ENCODE measurements at places on chromosomes 13 and 19. TPM values are rescaled to one million over a fixed set of nuclear protein-coding genes. Genes with fewer than 3 reads are reported as not detected.

- H3K4me3 ChIP-seq, result no peak overlapping the region
- H3K27me3 ChIP-seq, result no peaks in the 10 kb centered on the region
- no peak for DNase-seq
- H3K4me1 ChIP-seq, result peaks cover 16% of the 10 kb centered on the region
- no peak overlapping the region for H3K27ac ChIP-seq
- H3K36me3 ChIP-seq, result no peaks in the 10 kb centered on the region
Observed at GRCh38 chr13:51997186-51997585, 14.1 kb downstream of the ATP7B start.

TBCB gene
- 116 TPM for total RNA-seq

DNA sequence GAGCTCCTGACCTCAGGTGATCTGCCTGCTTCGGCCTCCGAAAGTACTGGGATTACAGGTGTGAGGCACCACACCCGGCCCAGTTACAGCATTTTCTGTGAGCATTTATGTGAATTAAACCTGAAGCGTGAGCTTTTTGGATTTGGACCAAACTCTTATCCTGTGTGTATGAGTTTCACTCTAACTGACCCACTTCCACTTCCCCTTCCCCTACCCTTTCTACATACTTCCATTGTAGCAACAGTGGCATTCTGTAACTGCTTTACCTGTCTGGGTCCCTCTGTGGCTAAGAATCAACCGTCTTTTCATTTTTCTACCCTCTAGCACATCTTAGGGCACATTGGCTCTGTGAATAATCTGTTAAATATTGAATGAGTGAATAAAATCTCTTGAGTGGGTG is 16.2 kb downstream of the FRY start:
- no peak overlapping the region for H3K4me3 ChIP-seq
- H3K27me3 ChIP-seq, result no peaks in the 10 kb centered on the region
- no peak overlapping the region for H3K27ac ChIP-seq

DNA sequence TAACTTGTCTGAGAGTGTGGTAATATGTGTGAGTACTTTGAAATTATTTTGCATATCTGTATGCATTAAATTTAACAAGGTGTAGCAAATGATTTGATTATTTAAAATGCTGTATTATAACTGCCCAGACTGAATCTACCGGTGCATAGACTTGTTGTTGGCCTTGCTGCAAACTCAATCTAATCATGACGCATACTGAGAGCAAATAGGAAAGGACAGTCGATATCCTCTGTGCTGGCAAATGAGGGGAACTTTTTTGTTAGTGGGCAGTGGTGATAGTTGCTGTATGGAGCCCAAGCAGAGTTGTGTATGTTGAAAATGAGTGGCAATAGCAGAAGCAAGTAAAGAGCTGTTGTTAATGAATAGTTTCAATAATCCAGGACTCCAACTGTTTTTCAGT is 127.4 kb downstream of the LMO7 start:
- H3K36me3 ChIP-seq, result no peaks in the 10 kb centered on the region
- no peaks in the 10 kb centered on the region for H3K27me3 ChIP-seq
- H3K4me1 ChIP-seq, result peaks cover 11% of the 10 kb centered on the region
- peak overlapping the region; percentile 73 for H3K27ac ChIP-seq
- peak overlapping the region; percentile 28 for H3K4me3 ChIP-seq
- DNase-seq, result no peak

GRCh38 chr13:109704771-109705635 is 81.4 kb downstream of the IRS2 start:
- H3K27ac ChIP-seq, result peak overlapping the region; percentile 92
- H3K27me3 ChIP-seq, result no peaks in the 10 kb centered on the region
- H3K36me3 ChIP-seq, result no peaks in the 10 kb centered on the region
- peak overlapping the region; percentile 12 for H3K4me3 ChIP-seq
- H3K4me1 ChIP-seq, result peaks cover 28% of the 10 kb centered on the region

KASH5 gene
- total RNA-seq, result 0.84 TPM

- no peak for DNase-seq
- peaks cover 10% of the 10 kb centered on the region for H3K27me3 ChIP-seq
- no peak overlapping the region for H3K27ac ChIP-seq
- no peaks in the 10 kb centered on the region for H3K36me3 ChIP-seq
Observed at GRCh38 chr13:94674609-94675348, 37.6 kb downstream of the SOX21 start.

- no peak overlapping the region for H3K4me3 ChIP-seq
- H3K36me3 ChIP-seq, result no peaks in the 10 kb centered on the region
- H3K27ac ChIP-seq, result no peak overlapping the region
- DNase-seq, result peak; percentile 40
Observed at GRCh38 chr13:72586518-72586917, 140.9 kb downstream of the MZT1 start.

DNA sequence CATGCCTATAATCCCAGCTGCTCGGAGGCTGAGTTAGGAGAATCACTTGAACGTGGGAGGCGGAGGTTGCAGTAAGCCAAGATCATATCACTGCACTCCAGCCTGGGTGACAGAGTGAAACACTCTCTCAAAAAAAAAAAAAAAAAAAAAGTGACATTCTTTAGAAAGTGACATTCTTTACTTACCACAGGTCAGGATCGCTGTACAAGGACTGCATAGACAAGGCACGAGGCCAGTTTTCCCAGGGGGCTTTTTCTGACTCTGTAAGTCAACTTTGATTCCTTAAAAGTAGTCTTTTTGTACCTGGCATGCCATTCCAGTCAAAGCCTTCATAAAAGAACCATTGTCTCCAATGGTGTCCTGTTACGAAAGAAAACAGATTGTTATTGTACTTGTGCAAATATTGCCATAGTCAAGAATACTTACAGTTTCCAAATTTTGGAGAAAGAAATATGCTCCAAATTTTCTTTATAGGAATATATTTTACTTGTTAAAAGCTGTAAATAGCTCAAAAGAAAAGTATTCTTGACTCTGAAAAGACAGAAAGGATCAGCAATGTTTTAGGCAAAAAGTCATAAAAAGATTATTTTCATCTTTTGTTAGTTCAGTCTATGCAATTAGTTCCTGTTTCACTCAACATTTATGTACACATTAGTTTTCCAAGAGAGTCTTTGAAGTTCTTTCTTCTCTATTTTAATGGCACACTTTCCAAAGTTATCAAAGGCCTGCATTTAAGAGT is 39.3 kb downstream of the CEACAM1 start:
- no peak overlapping the region for H3K4me3 ChIP-seq
- H3K4me1 ChIP-seq, result no peaks in the 10 kb centered on the region
- no peak for DNase-seq
- H3K36me3 ChIP-seq, result no peaks in the 10 kb centered on the region
- H3K27ac ChIP-seq, result no peak overlapping the region

- H3K27ac ChIP-seq, result no peak overlapping the region
- H3K4me1 ChIP-seq, result no peaks in the 10 kb centered on the region
- H3K27me3 ChIP-seq, result no peaks in the 10 kb centered on the region
- H3K36me3 ChIP-seq, result no peaks in the 10 kb centered on the region
- no peak overlapping the region for H3K4me3 ChIP-seq
Observed at GRCh38 chr19:28247243-28247642, 965.7 kb downstream of the UQCRFS1 start.

- no peak overlapping the region for H3K27ac ChIP-seq
- peaks cover 24% of the 10 kb centered on the region for H3K4me1 ChIP-seq
- no peak for DNase-seq
- H3K36me3 ChIP-seq, result no peaks in the 10 kb centered on the region
- no peaks in the 10 kb centered on the region for H3K27me3 ChIP-seq
- H3K4me3 ChIP-seq, result no peak overlapping the region
Observed at GRCh38 chr19:11970174-11970573, 5.3 kb downstream of the ZNF763 start.

GRCh38 chr19:2249010-2249866 is at the start of gene AMH:
AMH (plus strand) TSS chr19:2249323; CDS start chr19:2249333, 10 bp downstream.
- no peak for DNase-seq
- peaks cover 47% of the 10 kb centered on the region for H3K4me1 ChIP-seq
- H3K36me3 ChIP-seq, result peaks cover 53% of the 10 kb centered on the region
- peaks cover 52% of the 10 kb centered on the region for H3K27me3 ChIP-seq
- H3K27ac ChIP-seq, result no peak within 1 kb of the TSS

FSTL3 gene
- total RNA-seq, result 94.8 TPM

METTL21C gene
- total RNA-seq, result not detected

DNA sequence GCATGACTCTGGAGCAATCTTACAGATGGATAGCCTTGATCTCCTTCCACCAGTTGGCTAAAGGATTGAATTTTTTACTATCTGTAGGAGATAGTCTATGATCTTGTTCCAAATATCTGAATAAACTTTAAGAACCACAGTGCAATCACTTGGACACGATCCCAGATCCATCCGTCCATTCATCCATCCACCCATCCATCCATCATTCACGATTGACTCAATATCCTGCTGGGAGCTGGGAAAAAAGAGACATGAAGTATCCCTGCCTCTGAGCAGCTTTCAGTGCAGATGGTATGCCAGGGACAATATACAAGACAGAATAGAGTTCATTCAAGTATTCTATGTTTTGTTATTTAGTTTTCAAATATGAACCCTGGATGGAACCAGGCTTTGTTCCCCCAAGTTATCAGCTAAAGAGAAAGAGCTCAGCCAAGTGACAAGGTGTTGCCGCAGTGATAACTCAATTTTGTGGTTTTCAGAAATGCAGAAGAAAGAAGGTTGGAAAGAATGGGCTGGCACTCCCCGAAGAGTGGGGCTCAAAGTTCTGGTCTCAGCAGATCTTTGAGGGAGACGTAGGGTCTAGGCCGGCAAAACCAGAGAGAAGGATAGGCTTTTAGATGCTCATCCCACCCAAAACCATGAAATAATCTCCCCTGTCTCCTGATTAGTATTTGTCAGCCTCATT is 66.3 kb downstream of the IRS2 start:
- no peaks in the 10 kb centered on the region for H3K4me1 ChIP-seq
- no peak for DNase-seq
- H3K27ac ChIP-seq, result no peak overlapping the region
- no peak overlapping the region for H3K4me3 ChIP-seq

GRCh38 chr19:6509118-6509971 is 7.2 kb upstream of the TUBB4A start:
- H3K36me3 ChIP-seq, result no peaks in the 10 kb centered on the region
- no peaks in the 10 kb centered on the region for H3K4me1 ChIP-seq
- DNase-seq, result no peak
- H3K4me3 ChIP-seq, result no peak overlapping the region

DNA sequence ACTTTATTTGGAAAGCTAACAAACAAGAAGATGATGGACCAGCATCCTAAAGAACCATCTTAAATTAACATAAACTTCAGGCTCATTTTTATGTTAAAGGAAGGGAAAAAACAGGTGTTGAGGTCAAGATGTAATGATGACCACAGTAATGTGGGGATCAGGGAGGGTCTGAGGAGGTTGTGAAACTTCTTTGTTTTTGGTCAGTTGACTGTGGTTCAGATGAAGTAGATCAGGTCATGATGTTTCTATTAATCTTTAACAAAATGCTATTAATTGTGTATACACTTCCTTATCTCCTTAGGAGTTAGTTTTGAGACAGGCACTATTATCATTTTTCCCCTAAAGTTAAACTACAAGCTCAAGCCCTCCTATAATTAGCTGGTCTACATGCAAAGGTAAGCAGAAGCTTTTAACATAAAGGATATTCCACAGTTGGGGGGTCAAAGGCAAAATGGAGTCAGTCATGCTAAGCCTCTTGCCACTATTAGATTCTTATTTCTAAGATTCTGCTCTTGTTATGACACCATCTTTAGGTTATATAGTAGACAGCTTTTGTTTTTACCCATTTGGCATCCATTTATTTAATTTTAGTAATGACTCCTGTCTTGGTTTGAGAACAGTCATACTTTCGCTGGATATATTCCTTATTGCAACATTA is 800.1 kb upstream of the PCDH9 start:
- DNase-seq, result no peak
- no peaks in the 10 kb centered on the region for H3K27me3 ChIP-seq
- no peaks in the 10 kb centered on the region for H3K4me1 ChIP-seq

- no peaks in the 10 kb centered on the region for H3K4me1 ChIP-seq
- H3K4me3 ChIP-seq, result no peak overlapping the region
- H3K27me3 ChIP-seq, result no peaks in the 10 kb centered on the region
- no peak overlapping the region for H3K27ac ChIP-seq
Observed at GRCh38 chr19:21383980-21384582, 12.9 kb upstream of the ZNF493 start.

- H3K27ac ChIP-seq, result peak overlapping the region; percentile 69
- DNase-seq, result peak; percentile 88
Observed at GRCh38 chr19:14089662-14090508, 666 bp downstream of the SAMD1 start.

CYP4F2 gene
- total RNA-seq, result not detected

DNA sequence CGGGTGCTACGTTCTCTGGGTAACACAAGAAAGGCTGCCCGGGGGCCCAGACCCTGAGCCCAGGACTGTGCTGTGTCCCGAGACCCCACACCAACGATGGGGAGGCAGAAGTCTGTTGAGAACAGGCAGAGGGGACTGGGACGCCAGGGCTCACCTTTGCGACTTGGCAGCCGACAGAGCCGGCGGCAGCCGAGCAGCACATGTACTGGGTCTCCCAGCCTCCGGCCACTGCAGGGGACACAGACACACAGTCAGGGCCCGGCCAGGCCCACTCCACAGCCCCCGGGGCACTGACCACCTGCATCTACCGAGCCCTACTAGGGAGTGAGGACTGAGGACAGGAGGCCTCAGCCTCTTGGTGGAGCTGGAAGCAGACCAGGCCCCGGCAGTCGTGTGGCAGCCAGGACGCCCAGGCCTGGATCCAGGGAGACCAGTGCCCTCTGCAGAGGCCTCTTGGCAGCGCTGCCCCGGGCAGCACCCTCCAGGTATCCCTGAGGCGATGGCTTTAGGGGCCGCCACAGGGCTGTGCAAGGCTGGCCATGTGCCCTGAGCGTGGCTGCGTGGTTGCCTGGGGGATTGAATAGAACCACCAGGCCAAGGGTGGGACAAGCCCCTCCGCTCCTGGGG is 5.6 kb upstream of the ATP8B3 start:
- DNase-seq, result no peak
- no peak overlapping the region for H3K27ac ChIP-seq
- H3K36me3 ChIP-seq, result peaks cover 82% of the 10 kb centered on the region

DNA sequence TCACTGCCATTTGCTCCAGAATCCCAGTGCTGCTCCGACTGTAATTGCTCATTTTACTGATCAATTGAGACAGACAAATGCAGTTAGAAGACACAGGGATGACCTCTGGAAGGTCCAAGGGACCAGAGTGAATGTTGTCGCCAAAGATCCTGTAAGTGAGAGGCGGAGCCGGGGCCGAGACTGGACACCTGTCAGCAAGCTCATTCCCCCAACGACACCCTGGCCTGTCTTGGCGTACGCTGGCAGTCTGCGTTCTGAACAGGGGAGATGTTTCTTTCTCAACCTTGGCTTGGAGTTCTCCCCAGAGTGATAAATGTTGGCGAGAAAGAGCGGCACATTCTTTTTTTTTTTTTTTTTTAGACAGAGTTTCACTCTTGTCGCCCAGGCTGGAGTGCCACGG is 24.2 kb downstream of the GADD45B start:
- no peak overlapping the region for H3K4me3 ChIP-seq
- H3K36me3 ChIP-seq, result no peaks in the 10 kb centered on the region
- H3K27me3 ChIP-seq, result no peaks in the 10 kb centered on the region
- peaks cover 10% of the 10 kb centered on the region for H3K4me1 ChIP-seq

Data from left lung (tissue), 14 donors.